CD4-positive, alpha-beta T cell treated with Interleukin-12 subunit alpha and Interleukin-12 subunit beta, for 1 hour (primary cell): ENCODE measurements at places on chromosomes 16 and 17.

GRCh38 chr17:18378205-18378505 lies 577 bp downstream of the EVPLL start:
- no peak for DNase-seq

DNA sequence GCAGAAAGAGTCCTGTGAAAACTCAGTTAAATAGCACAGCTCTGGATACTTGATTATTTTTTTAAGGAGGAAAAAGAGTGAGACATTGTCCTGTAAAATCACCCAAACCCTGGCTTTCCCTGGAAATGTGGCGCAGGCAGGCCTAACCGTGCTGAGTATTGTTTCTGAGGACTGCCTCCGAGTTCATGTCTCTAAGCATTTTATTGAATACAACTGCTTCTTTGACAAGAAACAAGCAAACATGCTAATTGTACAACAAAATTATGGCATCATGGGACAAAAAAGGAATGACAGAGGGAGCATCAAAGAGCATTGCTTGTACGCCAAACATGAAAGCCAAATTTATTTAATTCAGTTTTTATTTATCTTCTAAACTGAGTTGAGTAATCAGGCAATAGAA lies 64.5 kb upstream of the HSBP1 start:
- no peak for DNase-seq

DNA sequence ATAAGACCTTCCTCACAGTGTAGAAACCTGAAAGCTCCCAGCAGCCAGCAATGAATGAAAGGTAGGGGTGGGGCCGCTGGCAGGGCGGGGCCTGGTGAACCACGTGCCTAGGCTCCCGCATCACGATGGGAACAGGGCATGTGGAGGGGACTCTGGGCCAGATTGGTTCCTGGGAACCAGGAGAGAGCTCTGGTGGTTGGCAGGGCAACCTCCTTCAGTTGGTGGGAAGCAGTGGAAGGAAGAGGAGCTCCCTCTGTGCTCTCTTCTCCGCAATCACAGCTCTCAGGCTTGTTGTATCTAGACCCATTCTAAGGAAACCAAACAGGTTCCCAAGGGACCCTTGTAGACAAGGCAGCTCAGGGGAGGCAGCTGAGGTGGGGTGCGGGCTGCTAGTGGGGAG lies 10.5 kb downstream of the GGA2 start:
- no peak for DNase-seq

DNA sequence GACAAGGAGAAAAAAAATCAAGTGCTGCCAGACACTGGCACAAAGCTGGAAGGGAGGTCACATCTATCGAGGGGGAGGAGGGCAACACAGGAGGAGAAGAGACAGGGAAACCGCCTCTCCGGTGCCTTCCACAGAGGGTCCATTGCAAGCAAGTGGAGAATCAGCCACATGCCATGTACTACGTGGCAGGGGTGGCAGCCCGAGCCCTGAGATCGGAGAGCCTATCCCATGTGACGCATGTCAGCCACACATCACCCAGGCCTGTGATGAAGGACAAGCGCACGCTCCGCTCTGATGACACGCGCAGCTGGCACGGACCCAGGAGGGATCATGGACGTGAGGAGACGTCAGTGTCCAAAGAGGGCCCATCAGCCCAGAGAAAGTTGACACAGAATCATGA lies 30.1 kb downstream of the ADCY9 start:
- no peak for DNase-seq

- no peak for DNase-seq
These were observed 81.3 kb downstream of the GSG1L start for GRCh38 chr16:27982184-27982583.

GRCh38 chr16:66337463-66338188 lies 28.9 kb upstream of the CDH5 start:
- no peak for DNase-seq

DNA sequence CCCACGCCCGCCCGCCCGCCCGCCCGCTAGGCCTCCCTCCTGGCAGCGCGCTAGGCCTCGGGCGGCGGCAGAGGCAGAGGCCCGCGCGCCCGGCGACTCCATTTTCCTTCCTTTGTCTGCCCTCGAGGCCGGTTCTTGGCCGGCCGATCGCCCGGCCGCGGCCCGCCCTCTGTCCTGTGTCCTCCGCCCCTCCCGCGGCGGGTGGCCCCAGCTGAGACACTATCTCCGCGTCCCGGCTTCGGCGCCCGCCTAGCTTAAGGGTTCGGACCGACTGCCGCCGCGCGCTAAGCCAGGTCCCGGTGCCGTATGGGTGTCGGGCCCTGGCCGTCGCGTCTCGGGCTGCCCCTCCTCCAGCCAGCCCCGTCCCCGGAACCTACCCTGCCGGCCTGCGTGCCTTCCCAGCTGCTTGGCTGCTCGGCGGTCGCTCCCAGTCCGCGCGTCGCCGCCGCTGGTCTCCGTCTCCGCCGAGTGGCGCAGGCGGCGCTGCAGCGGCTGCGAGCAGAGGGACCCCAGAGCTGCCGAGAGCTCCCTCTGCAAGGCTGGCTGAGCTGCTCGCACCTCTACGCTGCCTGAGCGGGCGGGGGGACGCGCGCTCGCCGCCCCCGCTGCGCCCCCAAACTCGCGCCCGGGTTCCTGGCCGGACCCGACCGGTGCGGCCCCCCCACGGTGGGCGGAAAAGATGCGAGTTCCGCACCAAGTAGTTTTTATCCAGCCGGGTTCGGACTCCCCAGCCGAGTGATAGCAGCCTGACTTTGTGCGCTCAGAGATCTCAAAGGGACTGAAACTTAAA lies 787 bp downstream of the CTCF start:
- peak; percentile 69 for DNase-seq
